ENCODE measurements at places on chromosomes 6 and 20.

DNA sequence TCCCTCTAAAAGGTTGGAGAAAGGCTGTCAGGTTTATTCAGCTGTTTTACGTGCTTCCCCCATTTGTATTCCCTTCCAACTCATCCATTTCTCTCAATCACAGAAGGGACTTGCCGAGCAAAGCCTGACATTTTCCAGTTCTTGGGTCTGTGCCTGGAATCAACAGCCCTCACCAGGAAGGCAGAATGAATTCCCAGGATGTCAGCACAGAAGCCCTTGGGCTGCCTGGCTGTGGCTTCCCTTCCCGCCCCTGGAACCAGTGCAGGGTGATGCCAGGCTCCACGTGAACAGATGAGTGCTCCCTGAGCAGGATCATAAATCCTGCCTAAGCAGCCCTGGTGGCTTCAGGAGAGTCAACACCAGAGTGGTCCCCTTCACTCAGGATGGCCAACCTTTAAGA lies 86.1 kb upstream of the CD83 start:
- DNase-seq: no peak

DNA sequence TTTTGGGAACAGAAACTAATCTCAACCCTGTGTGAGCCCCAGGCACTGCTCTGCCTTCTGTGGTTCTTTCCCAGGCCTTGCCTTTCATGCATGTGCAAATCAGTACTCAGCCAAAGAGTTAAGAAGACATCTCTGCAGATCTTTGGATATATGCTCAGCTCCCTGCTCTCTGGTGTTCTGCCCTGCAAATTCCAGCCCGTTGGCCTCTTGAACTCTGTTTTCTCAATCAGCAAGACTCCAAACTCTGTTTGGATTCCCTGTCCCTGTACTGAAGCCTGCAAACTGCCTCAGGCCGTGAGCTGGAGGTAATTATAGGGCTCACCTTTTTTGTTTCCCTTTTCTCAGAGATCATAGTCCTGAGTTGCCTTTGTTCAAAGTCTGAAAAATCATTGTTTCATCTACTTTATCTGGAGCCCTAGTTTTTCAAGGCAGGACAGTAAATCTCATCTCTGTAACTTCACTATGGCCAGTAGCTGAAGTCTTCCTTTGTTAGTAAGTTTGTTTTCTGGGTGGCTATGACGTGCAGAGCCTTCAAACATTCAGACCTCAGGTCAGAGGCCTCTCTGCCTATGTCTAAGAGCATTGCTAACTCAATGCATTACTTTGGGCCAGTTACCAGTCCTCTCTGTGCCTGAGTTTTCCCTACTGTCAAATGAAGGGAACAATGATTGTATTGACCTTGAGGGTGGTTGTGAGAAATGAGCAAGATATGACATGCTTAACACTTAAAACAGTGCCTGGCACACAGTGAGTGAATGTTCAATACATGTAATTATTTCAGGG lies 15.9 kb upstream of the MDFI start:
- no peak for DNase-seq

- DNase-seq: no peak
Observed at GRCh38 chr20:59007665-59008511, 834 bp upstream of the CTSZ start.

DNA sequence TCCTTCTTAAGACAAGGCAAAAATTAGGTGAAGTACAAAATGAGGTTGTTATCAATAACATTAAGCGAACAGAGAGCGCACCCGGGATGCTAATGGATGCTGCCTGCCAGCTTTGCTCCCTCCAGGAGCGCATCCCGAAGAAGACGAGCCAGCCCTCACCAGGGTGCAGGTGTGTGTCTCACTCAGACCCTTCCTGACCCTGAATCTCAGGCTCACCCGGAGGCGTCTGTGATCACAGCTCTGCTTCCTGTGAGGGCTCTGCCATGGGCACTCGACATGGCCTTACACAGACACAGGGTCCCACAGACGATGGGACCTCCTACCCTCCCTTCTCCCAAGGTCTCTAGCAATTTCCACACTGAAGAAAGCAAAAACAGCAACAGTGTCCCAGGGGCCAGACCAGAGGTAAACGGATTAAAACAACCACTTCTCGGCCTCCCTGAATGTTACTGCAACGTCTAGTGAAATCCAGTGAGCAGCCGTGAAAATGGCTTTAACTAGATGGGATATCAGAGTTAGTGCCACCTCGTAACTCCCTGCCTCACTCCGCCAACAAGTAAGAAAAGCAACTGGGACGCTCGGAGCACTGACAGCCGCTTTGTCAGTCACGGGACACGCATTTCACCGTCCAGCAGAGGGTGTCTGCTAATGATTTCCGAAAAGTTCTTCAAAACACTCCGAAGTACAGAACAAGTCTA lies 11.7 kb downstream of the ZBTB46 start:
- no peak for DNase-seq

GRCh38 chr20:2151858-2152281 lies 50.2 kb downstream of the STK35 start:
- DNase-seq: no peak

GRCh38 chr6:13250703-13251102 lies 77.6 kb downstream of the TBC1D7 start:
- DNase-seq: no peak

DNA sequence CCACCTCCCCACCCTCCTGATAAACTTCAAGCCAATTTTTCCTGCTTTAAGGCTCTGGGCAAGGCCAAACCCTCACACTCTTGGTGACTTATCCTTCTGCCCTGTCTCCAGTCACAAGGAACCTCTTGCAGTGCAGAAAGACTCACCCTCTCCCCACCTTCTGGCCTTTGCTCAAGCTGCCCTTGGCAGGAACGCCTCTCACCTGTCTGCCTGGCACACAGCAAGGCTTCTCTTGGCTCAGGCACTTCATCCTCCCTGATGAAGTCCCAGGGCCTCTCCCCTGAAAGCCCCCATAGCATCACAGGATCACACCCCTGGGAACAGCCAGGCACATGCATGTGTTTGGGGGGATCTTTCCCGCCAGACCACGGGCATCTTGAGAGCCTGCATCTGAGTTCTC lies 68.8 kb upstream of the NNAT start:
- no peak for DNase-seq

DNA sequence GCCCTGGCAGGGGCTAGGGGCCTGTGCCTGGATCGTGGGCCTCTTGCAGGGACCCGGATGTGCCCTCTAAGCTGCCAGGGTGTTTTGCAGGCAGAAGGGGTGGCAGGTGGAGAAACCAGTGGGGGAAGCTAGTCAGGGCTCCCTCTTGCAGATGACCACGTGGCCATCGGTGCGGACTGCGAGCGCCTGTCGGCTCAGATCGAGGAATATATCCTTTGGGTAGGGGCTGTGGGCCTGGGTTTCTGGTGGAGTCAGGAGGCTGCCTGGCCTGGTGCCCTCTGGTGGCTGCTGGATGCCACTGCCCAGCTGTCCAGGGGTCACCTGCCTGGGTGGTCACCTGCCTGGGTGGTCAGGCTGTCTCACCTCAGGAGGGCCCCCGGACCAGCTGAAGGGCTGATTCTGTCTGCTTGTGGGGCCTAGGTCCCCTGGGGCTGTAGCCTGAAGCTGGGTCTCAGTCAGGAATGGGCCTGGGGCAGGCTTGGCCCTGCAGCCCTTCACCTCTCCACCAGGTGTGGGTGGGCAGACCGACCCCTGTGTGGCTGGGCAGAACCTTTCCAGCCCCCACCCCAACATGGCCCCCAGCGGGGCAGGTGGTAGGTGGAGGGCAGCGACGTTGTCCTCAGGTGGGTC lies 6.7 kb downstream of the TCEA2 start:
- DNase-seq: no peak

GRCh38 chr20:10946124-10946880 lies 272.5 kb upstream of the JAG1 start:
- no peak for DNase-seq

- DNase-seq: no peak
Observed at GRCh38 chr6:106334646-106335448, 9.3 kb upstream of the ATG5 start.

DNA sequence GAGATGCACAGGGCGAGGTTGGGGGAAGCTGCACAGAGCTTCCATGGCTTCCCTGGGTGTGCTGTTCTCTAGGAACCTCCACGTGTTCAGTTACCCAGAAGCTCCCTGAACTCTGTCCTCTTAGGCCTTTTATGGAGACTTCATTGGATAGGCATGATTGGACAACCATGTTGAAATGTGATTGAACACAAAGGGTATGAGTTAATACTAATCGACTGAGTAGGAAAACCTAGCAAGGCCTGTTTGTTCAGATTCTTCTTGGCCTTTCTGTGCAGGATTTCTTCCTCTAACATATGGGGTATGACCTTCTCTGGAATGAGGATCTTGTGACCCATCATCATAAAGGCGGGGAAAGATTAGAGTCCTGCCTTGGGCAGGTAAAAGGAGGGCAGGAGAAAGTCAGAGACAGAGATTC lies 70.7 kb upstream of the SMIM29 start:
- DNase-seq: no peak

- DNase-seq: no peak
Observed at GRCh38 chr20:63290677-63291472, 2.1 kb upstream of the COL20A1 start.
